ENCODE measurements at places on chromosomes 16 and 17.

DNA sequence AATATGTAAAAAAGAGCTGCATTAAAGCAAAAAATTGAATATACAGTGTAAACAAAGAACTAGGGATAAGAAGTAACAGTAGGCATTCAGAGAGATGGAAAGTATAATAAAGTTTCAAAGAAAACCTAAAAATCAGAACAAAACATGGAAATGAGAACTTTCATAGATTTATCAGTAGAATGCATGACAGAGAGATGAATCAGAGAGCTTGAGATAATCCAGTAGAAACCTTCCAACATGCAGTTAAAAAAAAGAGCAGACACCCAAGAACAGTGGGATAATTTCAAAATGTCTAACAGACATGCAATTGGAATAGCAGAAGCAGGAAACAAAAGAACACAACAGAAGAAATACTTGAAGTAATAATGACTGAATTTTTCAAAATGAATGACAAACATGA lies 1384.2 kb downstream of the CDH11 start:
- DNase-seq, result no peak

DNA sequence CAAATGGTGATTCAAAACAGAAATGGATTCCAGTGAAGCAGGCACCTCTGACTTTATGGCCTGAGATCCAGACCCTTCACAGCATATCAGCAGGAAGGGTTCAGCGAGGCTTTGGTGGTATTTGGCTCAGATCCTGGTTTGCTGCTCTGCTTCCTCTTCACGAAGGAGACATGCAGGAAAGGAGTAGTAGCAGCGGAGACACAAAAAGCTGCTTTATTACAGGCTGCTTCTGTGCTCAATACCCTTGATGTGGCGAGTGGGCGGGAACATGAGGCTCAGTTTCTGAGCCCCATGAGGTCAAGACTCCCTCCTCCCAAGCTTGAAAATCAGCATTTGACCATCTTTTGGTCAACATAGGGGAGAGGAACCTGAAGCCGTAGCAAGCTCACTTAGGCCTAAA lies 213.3 kb upstream of the AXIN2 start:
- DNase-seq, result no peak

- no peak for DNase-seq
These were observed 282.0 kb downstream of the MAP2K4 start for GRCh38 chr17:12302711-12303110.

- no peak for DNase-seq
These were observed 19.5 kb upstream of the RAP1GAP2 start for GRCh38 chr17:2776589-2777241.

DNA sequence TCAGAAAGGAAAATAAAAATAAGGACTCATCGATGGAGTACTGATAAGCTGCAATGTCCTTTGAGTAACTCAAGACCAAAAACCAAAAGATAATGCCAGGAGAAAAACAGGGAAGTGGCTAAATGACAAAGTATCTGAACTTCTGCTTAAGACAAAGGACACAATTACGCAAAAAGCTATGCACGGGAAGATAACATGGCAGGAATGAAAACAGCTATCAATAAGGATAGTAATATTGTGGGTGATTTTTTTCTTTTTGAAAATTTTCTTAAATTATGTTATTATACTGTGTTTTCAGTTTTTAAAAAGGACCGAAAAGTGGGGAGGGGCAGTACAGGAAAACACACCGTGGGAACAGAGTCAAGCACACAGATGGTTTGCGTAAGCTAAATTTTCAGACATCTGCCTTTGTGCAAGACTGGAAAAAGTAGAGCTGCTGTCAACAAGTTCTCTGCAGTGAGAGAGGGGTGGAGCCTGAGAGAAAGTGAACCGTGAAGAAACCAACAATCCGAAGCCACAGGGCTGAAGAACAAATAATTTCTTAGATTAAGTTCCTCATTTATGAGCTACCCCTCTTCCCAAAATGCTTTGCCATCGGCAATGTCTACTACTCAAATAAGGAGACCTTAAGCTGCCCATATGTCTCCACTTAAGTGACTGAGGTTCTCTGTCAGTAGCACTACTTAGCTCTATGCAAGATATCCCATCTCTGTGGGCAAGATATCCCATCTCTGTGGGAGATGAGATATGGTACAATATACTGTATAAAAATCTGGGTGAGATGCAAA lies 99.9 kb upstream of the CORO6 start:
- DNase-seq, result peak; percentile 90

GRCh38 chr17:15350777-15351477 lies 9.5 kb upstream of the TEKT3 start:
- no peak for DNase-seq

DNA sequence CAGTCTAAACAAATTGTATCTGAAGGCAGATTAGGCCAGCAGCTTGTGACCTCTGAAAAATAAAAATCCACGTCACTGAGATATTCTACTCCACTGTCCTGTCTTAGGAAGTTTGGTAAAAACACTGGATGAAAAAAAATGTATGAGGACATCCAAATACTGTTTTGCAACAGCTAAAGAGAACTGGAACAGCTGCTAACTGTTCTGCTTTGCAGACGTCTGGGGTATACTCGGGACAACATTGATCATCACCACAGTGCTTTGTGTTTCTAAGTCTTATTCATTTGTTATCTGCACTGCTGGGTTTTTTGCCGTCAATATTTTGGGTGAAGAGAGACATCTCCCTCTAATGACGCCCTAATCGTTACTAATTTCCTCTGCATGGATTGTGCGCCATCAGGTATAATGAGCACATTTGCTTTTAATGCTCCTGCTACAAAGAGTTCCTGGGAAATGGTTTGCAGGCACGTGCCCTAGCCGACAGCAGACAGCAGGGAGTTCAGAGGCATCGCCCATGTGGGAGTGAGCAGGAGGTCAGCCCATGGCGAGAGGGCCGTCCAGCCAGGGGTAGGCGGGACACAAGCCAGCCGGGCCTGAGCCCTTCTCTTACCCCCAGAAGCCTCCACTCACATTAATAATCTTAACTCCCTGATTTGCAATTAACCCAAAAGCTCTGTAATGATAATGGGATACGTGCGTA lies 87.0 kb downstream of the CBLN1 start:
- no peak for DNase-seq

DNA sequence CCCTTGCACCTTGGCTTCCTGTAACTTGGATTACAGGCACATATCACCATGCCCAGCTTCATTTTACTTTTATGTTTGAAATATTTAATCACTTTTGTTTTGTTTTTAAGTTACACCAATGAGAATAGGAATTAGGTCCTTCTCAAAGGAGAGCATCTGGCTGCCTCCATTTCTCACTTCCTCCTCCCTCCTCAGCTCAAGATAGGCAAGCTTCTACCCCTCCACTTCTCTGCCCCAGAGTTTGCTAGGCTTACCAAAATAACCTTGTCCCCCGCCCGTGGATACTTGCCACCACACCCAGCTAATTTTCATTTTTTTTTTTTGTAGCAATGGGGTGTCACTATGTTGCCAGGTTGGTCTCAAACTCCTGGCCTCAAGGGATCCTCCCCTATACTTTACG lies 17.9 kb downstream of the GABARAPL2 start:
- DNase-seq, result peak; percentile 46

DNA sequence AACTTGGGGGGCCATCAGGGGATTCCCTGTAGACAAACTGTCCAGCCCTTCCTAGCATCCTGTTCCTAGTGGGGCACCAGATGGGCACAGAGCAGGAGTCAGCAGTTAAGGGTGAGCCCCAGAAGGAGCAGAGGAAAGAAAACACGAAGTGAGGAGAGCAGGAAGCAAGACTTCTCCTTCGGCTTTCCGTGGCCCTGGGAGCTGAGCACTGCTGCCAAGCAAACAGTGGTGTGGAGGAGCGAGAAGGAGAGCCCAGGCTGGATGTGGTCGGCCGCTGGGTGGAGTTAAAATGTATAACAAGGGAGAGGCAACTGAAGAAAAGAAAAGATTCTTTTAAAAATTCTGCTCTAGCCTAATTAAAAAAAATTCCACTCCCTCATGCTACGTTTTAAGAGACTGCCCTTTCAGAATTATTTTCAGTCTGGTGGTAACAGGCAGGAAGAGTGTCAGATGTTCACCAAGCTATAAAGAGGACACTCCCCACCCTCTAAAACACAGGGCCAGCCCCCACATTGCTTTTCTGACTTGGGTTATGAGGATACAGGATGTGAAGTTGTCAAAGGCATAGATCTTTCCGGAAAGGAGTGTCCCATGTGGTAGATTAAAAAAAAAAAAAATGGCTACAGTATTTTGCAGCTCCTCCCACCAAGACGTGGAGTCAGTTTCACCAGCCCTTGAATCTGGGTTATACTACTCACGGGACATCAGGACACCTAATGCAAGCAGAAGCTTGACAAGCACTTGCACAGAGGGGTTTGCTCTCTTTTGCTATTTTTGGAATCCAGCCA lies 74.9 kb upstream of the ZFHX3 start:
- no peak for DNase-seq

DNA sequence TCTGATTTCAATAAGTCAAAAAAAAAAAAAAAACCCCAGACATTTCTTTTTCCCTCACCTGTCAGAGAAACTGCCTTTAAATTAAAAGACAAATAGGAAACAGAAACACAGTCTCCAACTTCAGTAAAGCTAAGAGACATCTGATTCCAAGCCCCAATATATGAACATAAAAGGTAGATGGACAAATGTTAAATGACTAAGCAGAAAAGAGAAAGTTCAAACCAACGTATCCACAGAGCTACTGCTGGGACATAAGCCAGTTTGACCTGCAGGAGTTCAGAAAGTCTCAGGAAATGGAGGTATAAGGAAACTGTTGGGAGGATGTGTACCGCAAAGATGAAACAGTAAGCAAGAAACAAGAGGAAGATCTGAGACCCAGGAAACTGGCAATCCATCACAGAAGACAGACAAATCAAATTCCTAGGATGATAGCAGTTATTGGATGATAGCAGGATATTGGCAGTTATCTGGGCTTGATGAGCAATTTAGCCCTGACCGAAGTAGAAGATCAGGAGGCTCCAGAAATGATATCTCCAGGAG lies 135.0 kb downstream of the BRIP1 start:
- no peak for DNase-seq

GRCh38 chr16:86316967-86317812 lies 193.1 kb upstream of the FOXF1 start:
- no peak for DNase-seq

DNA sequence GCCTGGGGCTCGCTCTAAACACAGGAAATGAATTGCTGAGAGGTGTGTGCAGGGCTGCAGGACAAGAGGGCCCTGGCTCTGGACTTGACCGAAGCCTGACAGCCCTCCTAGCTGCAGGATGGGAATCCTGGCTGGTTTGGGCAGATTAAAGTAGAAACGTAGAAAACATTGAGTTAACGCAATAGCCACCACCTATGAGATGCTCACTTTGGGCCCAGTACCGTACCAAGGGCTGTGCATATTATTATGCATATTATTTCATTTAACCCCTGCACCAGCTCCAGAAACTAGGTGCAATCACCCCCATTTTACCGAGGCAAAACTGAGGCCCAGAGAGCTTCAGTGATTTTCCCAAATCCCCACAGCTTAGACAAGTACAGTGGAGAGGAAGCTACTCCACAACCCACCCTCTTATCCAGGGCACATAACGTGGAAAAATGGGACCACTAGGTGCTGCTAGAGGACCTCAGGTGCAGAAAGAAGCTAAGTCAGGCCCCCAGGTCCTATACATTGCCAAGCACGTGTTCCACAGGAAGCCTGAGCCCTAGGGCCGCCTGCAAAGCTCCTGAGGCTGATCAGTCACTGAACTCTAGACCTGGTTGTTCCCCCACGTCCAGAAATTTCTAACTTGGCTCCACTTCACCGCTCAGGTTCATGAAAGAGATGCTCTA lies 79.2 kb downstream of the MYH11 start:
- no peak for DNase-seq

GRCh38 chr16:78704416-78704815 lies 605.0 kb downstream of the WWOX start:
- no peak for DNase-seq

DNA sequence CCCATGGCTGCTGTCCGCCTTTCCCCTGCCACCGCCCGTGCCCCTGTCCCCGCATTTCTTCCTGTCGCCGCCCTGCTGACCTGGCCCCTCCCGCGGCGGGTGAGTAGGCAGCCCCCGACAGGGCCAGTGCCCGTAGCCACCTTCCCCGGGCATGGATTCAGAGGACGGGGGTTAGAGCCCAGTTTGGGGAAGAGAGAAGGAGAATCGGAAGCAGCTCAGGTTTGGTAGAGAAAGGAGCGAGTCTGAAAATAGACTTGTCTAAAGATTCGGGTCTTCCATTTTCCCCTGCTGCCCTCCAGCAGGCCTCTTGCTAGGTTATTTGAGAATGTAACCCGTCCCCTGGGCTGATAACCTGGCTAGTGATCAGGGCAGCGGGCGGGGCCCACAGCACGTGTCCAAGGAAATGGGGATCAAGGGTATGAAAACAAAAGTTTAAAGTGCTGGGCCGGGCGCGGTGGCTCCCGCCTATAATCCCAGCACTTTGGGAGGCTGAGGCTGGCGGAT lies 7.9 kb upstream of the CLDN9 start:
- no peak for DNase-seq

DNA sequence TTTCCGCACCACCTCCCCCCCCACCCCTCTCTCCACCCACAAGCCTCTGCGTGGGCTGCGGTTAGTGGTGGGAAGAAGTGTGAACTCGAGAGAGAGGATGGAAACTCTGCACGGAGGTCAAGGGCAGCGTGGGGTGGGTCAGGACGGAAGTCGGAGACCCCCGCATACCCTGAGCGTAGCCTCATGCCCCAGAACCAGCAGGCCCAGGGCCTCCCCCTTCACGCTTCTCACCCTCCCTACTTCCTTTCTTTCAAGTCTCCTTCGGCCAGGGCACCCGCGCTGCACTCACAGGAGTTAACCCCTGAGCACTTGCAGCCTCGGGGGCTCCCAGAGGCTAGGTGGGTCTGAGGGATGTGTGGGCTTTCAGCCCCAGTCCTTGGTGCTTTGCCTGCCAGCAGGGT lies 9.2 kb downstream of the TBKBP1 start:
- no peak for DNase-seq

DNA sequence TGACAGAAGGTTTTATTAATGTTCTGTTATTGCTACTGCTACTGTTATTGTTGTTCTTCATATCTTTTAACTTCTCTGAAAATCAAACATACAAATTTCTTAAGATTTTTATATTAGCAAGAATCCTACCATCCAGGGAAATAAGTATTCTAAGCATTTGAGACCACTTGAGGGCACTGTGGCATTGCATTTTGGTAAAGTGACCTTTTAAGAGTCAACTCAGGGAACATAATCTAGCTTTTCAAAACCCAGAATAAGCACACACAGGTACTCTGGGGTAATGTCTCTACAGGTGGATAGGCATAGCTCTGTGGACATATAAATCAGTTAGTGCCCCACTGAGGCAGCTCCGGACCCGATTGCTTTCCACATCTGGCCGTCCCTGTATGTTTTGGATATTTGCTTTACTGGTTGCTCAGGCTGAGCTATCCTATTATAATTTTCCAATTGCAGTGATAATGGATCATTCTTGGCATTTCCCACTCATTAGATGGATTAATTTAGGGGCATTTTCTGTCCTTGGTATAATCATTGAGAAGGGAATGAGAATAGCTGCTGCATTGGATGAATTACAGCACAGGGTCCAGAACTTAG lies 1425.1 kb upstream of the CDH8 start:
- no peak for DNase-seq
